Fibroblast of skin of abdomen (primary cell): ENCODE measurements at places on chromosomes 2 and 18.

- DNase-seq, result no peak
These were observed 262.4 kb downstream of the ZNF804A start for GRCh38 chr2:184860744-184861143.

- no peak for DNase-seq
These were observed 163.1 kb upstream of the KLHL29 start for GRCh38 chr2:23221901-23222300.

GRCh38 chr2:209311948-209312347 is 111.9 kb upstream of the MAP2 start:
- DNase-seq, result no peak

DNA sequence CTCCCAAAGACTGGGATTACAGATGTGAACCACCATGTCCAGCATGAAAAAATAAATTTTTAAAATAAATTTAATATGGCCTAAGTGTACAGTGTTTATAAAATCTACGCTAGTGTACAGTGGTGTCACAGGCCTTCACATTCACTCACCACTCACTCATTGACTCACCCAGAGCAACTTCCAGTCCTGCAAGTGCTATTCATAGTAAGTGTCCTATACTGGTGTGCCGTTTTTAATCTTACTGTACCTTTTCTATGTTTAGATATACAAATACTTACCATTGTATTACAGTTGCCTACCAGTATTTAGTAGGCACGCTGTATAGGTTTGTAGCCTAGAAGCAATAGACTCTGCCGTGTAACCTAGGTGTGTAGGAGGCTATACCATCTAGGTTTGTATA is 291.6 kb upstream of the STON1 start:
- DNase-seq, result no peak

DNA sequence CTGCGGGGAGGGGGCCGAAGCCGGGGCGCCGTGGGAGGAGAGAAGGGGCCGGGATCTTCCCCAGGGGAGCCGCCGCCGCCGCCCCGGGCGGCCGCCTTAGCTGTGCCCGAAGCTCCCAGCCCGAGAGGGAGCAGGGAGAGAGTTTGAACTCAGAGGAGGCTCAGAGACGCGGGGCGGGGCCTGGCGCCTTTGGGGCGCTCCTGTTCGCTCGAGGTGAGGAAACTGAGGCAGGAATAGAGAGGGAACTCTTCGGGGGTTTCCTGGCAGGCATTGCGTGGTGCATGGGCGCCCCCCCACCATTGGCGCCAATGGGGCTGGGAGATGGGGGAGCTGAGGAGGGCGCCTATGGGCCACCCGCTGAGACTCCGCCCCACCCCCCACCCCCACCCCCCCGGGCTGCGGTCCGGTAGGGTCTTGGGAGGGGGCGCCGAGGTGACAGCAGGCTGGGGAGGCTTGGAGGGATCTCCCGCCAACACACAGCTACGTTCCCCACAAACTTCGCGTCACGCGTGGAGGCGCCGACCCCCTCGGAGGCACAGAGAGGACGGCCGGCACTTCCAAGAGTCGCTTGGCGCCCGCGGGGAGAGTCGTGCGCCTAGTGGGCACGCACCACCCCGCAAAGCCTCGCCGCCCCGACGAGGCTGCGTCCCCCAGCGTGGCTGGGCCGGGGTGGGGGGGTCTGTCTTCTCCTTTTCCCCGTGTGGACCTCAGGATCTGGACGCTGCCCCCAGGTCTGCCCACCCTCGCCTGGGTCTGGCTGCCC is 680 bp downstream of the CTDSP1 start:
- peak; percentile 18 for DNase-seq

- DNase-seq, result no peak
These were observed 153.0 kb downstream of the SEPTIN10 start for GRCh38 chr2:109460553-109461324.

GRCh38 chr2:171553858-171554257 is 31.6 kb downstream of the CYBRD1 start:
- DNase-seq, result no peak

DNA sequence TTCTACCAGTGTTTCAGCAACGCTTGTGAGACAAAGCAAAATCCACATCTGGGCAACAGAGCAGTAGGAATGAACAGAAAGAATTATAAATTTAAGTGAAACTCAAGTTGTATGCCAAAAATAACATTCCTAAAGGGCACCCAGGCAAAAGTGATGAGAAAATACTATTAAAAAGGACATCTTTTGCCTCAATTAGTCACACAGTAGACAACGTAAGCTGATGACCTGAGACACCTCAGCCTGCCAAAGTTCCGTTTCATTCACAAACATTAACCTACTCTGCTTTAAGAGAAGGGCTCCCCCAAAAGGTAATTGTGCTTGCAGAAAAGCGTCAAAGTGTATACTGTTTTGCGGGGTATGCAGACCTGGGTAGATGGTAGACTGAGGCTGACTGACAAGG is 7.2 kb downstream of the HDLBP start:
- peak; percentile 31 for DNase-seq

- no peak for DNase-seq
These were observed 59.7 kb downstream of the MAP4K3 start for GRCh38 chr2:39377226-39377939.

DNA sequence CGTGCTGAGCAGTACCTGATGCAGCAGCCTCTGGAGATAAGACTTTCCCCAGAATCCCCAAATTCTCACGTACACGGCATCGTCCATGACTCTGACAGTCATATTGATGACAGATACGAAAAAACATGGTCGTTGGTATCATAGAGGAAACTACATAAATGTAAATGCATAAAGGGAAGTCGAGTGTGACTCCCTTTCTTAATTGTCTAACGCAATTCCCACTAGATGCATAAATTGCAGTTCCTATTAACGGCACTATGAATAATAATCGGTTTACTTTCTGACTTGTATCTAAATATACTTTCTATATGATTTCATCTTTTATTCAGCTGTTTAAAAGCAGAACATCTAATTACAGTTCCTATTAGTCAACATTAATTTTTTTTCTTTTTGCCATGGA is 322.6 kb upstream of the REV1 start:
- DNase-seq, result no peak

GRCh38 chr18:13232971-13233786 is 14.6 kb downstream of the LDLRAD4 start:
- DNase-seq, result no peak

DNA sequence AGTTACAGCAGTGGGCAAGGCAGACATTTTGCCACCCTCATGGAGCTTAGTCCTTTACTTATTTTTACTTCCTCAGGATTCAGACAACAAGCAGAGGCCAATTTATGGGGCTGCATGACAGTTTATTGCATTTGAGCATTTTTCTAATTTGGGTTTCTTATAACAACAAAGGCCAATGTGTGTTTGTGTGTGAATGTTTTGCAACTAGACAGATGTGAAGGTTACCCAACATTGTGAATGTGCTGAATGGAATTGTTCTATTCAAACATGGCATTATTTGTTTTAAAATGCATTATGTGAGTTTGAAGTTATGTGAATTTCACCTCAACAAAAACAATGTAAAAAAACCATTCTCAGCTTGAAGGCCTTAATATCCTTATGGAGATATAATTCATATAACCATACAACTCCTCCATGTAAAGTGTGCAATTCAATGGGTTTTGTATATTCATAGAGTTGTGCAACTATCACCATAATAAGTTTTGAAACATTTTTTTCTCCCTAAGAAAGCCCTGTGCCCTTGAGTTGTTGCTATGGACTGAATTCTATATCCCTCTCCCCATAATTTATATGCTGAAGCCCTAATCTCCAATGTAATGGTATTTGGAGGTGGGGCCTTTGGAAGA is 57.3 kb downstream of the CCDC195 start:
- DNase-seq, result peak; percentile 5

DNA sequence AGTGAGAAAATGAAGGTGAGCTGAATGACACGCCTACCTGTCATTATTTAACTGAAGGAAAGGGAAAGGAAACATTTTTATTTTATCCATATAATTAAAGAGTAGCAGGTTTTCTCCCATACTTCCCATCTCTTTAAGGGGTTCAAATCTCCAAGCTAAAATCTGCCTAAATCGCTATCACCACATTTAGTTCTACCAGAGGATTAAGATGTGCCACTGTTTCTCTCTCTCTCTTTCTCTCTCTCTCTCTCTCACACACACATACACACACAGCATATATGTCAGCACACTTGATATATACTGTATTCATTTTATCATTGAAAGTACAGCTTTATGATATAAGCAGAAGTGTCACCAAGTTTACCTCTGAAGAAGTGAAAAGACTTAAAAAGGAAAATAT is 3.1 kb downstream of the WIPF1 start:
- DNase-seq, result no peak
